ENCODE measurements at places on chromosomes 16 and 17.

GRCh38 chr16:49681217-49681883 lies 174.6 kb downstream of the ZNF423 start:
- no peak for DNase-seq

DNA sequence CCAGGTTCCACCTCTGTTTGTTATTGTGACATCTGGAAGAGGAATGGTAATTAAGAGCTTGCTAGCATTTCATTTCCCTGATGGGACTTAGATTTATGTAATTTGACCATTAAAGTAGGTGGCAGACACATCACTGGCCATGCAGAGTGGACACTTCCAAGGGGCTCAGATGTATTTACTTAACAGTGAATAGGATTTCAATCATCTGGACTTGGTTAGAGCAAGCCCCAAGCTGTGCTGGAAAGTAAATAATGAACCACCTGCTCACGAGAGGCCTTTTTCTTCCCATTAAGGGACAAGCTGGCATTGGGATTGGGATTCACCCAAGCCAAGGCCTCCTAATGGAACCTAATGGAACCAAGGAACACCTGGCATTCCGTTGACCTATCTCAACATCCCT lies 395.3 kb downstream of the HS3ST4 start:
- DNase-seq, result no peak

- DNase-seq, result no peak
Observed at GRCh38 chr17:80323982-80324381, 63.3 kb downstream of the RNF213 start.

- DNase-seq, result no peak
Observed at GRCh38 chr17:82961366-82962162, 117.8 kb upstream of the METRNL start.

- DNase-seq, result no peak
Observed at GRCh38 chr16:68190736-68191510, 45.0 kb downstream of the ESRP2 start.

GRCh38 chr16:83541231-83541630 lies 266.5 kb upstream of the HSBP1 start:
- DNase-seq, result no peak

- DNase-seq, result no peak
Observed at GRCh38 chr17:67390006-67390645, 13.0 kb downstream of the PITPNC1 start.

GRCh38 chr16:87576171-87576570 lies 26.1 kb upstream of the JPH3 start:
- no peak for DNase-seq

GRCh38 chr16:25735645-25736044 lies 43.9 kb downstream of the HS3ST4 start:
- no peak for DNase-seq

- DNase-seq, result no peak
Observed at GRCh38 chr17:42421507-42422338, 1.3 kb downstream of the CAVIN1 start.

DNA sequence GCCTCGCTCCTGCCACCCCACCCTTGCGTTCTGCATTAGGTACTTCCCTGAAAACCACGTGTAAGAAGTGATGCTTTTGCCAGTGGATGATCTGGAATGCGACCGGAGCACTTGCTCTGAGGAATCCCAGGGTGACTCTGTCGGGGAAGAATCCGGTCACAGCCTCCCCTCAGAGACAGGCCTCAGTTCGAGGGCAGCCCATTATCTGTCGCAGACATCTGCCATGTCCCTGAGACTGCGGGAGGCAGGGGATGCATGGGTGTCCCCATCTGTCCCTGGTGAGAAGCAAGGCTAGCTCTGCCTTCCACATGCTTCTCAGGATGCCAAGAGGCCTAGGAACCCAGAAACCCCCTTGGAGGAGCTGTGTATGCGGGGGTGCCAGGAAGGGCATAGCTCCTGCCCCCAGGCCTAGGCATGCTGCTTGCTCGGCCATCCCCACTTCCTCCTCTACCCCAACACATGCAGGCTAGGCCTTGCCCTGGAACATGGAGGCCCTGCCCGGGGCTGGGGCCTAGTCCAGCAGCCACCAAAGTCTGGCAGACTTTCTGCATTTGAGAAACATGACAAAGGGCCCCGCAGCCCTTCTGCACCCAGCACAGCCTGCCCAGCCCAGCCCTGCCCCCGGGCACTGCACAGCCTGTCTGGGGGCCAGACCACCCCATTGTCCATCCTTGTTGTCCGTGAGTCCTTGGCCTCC lies 20.5 kb downstream of the MNT start:
- DNase-seq, result no peak

GRCh38 chr17:47243737-47244598 lies 9.7 kb upstream of the ITGB3 start:
- no peak for DNase-seq

DNA sequence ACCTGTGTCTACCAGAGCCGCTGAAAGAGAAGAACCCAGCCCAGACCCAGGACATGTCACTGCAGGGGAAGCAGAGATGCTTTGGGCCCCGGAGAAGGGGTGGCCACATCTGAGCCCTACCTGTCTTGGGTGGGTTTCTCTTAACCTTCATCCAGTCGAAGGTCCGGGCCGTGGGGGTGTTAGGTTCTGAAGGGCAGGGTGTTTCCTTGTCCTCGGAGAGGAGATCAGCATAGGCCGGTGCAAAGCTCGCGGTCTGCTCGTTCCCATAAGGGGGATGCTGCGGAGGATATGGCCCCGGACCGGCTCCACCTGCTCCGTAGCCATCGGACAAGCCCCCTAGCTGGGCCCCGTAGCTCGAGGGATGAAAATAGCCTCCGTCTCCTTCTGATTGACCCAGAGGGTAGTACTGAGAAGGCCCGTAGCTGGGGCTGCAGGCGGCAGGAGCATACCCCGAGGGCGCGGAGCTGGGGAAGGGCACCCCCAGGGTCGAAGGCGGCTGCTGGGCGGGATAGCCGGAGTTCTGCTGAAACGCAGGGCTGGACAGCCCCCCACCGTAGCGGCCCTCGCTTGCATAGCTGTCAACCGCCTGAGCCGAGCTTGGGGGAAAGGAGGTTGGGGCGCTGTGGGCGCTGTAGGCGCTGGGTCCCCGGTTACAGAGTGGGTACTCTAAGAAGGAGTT lies 464 bp downstream of the HOXB1 start:
- DNase-seq, result no peak

GRCh38 chr16:24491731-24492130 lies 47.6 kb upstream of the RBBP6 start:
- no peak for DNase-seq

DNA sequence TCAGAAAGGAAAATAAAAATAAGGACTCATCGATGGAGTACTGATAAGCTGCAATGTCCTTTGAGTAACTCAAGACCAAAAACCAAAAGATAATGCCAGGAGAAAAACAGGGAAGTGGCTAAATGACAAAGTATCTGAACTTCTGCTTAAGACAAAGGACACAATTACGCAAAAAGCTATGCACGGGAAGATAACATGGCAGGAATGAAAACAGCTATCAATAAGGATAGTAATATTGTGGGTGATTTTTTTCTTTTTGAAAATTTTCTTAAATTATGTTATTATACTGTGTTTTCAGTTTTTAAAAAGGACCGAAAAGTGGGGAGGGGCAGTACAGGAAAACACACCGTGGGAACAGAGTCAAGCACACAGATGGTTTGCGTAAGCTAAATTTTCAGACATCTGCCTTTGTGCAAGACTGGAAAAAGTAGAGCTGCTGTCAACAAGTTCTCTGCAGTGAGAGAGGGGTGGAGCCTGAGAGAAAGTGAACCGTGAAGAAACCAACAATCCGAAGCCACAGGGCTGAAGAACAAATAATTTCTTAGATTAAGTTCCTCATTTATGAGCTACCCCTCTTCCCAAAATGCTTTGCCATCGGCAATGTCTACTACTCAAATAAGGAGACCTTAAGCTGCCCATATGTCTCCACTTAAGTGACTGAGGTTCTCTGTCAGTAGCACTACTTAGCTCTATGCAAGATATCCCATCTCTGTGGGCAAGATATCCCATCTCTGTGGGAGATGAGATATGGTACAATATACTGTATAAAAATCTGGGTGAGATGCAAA lies 99.9 kb upstream of the CORO6 start:
- no peak for DNase-seq

All from substantia nigra (tissue), 51 donors.